ENCODE measurements at places on chromosomes 1 and 21.

DNA sequence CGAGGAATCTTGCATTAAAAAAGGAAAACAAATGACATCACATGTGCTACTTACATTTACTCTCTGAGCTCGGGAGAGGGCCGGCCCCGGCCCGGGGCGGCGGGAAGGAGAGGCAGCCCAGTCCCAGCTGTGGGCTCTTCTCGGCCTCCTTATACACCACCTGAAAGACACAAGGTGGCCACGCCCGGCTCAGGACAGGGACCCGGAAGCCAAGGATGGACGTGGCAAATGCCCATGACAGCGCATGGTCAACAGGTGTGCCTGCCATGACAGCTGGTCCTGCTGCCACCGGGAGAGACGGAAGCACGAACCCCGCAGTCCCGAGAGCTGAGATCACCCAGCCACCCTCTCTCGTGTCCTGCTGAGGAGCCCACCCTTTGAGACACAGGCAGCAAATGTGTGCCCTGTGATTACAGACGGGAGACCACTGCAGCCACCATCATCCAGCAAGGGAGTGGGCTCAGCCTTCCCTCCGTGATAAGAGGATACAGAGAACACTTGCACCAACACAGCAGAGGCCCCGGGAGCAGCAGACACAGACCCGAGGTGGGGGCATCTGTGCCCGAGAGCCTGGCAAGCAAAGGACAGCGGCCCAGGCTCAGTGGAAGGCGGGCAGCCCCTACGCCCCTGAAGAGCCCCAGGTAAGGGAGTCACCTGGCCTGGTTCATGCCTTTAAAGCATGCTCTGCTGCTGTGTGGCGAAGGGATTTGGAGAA, 8.7 kb downstream of the TPRG1L start:
- DNase-seq = no peak

DNA sequence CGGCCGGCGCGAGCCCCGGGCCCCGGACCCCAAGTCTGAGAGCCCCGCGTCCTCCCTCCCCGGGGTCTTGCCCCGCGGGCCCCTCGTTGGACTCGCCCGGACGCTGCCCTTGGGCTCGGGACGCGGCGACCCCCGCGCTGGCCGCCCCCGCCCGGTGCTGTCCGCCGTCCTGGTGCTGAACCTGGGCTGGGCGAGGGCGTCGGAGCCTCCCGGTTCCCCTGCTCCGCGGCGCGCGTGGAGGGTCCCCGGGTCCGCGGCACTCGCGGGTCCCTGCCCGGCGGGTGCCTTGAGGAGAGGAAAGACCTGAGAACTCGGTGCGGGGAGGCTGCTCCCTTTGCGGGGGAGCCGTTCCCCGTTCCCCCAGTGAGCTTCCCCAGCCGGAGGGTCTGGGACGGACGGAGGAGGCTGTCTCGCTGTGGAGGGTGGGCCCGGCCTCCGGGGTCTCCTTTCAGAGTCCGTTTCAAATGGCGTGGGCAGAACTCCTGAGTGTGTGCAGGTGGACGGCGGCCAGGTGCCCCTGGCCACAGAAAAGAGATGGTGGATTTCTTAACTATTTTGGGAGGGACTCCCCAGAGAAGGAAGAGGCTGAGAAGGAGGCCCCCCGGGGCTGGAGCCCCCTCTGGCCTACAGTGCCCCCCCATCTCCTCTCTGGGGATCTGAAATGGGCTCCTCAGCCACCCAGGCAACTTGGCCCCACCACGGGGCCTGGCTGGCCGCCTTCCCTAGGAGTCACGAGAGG, 595 bp downstream of the GABRD start:
- no peak for DNase-seq

DNA sequence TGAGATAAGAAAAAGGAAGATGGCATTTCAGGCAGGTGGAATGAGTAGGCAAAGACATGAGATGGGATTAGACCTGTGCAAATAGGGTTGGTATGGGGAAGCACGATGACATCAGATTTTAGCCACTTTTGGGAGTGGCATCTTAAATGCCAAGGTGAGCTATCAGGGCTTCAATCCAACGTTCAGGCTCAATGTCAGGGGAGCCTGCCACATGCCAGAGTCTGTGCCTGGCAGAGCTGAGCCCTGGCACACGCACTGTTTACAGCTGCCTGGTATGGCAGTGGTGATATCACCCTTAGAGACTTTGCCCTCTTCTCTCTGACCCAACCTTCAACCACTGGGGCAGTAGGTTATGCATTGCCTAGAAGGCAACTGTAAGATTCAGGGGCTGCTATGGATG, 1.1 kb upstream of the GUCA2B start:
- DNase-seq = no peak

DNA sequence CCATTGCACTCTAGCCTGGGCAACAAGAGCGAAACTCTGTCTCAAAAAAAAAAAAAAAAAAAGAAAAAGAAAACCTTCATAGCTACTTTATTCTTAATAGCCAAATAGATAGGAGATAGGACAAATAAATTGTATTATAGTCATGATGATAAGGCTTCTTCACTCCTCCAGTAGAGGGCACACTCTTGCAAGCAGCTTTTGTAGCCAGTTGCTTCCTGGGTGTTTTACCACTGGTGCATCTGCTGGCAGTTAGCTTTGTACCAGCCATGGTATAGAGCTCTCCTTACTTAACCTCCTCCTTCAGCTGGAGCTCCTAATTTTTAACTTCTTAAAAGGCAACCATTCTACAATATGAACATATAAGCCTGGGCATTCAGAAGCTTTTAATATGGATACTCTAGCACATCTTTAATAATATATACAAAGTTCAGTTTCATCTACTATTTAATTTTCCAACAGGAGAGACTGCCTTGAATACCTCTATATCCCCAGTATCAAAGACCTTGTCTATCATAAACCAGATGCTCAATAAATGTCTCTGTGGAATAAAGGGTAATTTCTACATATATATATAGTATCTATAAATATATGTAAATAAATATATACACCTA, 35.8 kb downstream of the EVI5 start:
- peak; percentile 23 for DNase-seq

GRCh38 chr1:104574620-104575019, 824.9 kb downstream of the AMY1C start:
- no peak for DNase-seq

DNA sequence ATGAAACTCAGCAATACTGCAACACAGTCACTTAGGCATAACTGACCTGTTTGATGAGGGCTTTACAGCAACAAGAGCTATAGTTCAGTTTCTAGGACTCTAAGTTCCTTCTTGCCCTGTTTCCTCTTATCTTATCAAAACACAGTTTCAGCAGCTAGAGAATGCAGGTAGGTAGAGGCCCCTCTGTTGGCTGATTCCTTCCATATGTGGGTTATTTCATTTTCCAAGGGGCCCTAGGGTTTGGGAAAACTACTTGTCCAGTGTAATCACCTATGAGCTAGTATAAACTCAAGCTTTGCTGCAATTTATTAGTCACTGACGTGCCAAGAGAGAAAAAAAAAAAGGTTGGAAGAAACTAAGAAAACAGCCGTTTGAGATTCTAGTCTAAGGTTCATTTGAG, 607.7 kb upstream of the USP24 start:
- DNase-seq = no peak

GRCh38 chr1:210366767-210367166, 38.1 kb downstream of the HHAT start:
- no peak for DNase-seq

DNA sequence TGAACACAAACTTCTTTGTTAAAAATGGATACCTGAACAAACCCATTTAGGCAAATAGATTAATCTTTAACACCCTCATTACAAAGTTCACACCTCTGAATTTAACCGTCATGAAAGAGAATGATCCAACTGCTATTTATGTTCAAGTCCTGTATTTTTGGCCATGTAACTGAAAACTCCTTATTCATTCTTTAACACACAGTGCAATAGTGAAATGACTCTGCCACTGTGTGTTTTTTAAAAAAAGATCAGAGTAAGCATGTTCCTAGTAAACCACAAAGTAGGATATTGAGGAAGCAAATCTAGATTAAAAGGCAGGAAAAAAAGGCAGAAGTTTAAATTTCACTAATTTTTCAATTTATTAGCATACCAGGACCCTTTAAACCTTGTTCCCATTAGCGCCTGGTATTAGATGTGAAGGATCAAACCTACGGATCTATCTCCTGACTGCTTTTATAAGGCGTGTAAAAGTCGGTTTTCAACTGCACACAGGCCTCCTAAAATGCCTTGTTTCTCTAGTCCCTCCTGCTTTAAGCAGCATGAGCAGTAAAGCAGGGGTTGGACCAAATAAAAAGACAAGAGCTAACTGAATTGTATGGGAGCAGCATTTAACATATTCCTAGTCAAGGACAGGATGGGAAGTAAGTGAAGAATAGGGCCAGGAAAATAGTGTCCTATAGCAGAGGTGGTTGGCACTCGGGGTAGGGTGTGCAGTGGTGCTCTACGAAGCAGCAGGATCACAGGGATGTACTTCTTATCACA, 33.4 kb downstream of the NUCKS1 start:
- DNase-seq = no peak

GRCh38 chr1:27529704-27530018, 39.7 kb upstream of the WASF2 start:
- DNase-seq = no peak

DNA sequence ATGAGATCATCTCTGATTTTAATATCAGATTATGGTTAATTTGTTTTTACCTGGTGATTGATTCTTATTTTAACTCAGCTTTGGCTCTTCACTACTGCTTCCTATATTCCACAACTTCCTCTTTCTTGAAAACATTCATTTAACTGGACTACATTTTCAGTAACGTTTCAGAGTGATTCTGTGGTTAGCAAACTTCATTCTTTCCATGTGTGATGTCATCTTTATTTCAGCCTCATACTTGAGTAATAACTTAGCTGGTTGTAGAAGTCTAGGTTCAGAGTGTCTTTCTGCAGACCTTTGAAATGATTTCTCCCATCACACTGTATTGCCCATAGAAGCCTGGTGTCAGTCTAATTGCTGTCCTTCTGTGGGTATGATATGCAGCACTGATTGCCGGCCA, 36.0 kb upstream of the SLC35F3 start:
- no peak for DNase-seq

- DNase-seq = no peak
These were observed 1.7 kb downstream of the ID3 start for GRCh38 chr1:23557471-23558124.

- DNase-seq = no peak
These were observed 4.6 kb upstream of the CTPS1 start for GRCh38 chr1:40974945-40975344.

GRCh38 chr1:73910466-73910865, 287.5 kb downstream of the LRRIQ3 start:
- DNase-seq = no peak

DNA sequence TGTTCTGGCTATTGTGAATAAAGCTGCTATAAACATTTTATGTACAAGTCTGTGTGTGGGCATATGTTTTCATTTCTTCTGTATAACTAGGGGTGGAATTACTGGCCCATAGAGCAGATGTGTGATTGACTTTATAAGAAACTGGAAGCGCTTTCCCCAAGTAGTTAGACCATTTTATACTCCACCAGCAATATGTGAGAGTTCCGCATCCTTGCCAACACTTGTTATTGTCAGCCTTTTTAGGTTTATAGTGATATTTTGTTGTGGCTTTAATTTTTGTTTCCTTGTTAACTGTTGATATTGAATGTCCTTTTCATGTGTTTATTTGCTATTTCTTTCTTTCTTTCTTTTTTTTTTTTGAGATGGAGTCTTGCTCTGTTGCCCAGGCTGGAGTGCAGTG, 9.4 kb downstream of the MAN1C1 start:
- no peak for DNase-seq

DNA sequence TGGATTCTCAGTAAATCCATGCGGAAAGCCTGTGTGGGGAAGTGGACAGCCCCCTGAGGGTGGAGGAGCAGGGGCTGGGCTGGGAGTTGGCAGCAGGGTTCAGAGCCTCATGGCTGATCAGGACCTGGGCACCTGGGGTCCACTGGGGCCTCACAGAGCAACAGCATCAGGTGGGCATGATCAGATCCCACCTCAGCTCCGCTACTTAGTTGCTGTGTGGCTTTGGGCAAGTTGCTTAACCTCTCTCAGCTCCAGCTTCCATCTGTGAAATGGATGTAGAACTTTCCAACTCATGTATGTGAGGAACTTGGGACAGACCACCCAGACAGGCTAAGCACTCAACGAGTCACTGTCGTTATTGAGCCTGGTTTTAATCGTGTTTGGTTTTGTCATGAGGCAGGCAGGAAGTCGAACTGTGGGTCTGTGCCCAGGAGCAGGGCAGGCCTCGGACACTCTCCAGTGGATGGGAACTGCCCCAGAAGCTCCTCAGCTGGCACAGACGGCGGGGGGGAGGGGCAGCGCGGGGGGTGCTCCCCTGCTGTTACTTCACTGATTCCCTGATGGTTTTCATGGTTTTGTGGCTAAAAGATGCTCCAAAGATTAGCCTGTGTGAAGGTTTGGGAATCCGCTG, 155.8 kb upstream of the TMEM51 start:
- no peak for DNase-seq

GRCh38 chr1:230549625-230550024, 92.7 kb upstream of the COG2 start:
- DNase-seq = no peak

GRCh38 chr21:27206368-27206982, 239.6 kb upstream of the ADAMTS5 start:
- DNase-seq = no peak

DNA sequence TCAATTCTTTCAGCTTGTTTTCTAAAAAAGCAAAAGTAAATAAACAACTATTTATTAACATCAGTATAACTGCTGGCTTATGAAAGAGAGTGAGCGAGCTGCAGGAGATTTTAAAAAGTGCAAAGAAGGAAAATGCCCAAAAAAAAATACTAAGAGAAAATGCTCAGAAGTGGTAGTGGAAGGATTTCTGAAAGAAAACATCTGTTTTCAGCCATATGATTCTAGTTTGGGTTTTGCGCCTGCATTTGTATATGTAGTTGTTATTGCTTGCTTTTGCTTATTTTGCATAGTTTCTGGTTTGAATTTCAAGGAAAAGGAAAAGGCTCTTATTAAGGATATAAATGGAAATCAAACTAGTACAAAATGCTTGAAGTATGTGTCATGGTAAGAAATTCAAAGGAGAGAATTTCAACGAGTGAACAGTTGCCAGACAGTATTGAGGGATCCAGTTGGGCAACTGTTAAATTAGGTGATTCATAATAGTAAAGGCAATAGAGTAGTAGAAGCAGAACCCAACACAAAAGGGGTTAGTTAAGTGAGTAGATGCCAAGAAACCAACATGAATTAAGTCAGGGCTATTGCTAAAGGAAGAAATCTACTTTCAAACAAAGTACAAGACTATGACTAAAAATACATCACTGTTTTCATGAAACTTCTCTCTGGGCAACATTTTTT, 1.2 kb downstream of the GBP5 start:
- no peak for DNase-seq

DNA sequence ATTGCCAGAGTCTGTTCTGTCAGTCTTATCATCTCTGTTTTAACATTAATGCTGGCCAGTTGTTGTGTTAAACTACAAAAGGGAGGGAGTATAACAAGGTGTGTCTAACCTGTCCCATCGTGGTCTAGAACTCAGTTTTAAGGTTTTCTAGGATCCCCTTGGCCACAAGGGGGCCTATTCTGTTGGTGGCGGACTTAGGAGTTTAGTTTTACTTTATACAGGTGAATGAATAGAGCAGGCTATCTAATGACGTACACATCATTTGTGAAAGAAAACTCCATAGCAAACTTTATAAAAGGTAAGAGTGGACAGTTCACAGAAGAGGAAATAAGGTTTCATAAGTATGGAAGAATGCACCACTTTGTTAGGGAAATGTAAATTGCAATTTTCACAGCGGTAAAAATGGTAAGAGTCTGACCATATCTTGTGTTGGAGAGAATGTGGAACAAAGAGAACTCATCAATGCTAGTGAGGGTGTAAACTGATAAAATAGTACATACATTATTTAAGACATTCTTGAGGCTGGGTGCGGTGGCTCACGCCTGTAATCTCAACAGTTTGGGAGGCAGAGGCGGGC, 2.5 kb upstream of the ATF6 start:
- no peak for DNase-seq

Measured in NCI-H510A (cell line).